HCT116 (cell line): ENCODE measurements at places on chromosomes 2 and 18.

- DNase-seq: no peak
Observed at GRCh38 chr18:3857544-3857943, 407.6 kb downstream of the TGIF1 start.

DNA sequence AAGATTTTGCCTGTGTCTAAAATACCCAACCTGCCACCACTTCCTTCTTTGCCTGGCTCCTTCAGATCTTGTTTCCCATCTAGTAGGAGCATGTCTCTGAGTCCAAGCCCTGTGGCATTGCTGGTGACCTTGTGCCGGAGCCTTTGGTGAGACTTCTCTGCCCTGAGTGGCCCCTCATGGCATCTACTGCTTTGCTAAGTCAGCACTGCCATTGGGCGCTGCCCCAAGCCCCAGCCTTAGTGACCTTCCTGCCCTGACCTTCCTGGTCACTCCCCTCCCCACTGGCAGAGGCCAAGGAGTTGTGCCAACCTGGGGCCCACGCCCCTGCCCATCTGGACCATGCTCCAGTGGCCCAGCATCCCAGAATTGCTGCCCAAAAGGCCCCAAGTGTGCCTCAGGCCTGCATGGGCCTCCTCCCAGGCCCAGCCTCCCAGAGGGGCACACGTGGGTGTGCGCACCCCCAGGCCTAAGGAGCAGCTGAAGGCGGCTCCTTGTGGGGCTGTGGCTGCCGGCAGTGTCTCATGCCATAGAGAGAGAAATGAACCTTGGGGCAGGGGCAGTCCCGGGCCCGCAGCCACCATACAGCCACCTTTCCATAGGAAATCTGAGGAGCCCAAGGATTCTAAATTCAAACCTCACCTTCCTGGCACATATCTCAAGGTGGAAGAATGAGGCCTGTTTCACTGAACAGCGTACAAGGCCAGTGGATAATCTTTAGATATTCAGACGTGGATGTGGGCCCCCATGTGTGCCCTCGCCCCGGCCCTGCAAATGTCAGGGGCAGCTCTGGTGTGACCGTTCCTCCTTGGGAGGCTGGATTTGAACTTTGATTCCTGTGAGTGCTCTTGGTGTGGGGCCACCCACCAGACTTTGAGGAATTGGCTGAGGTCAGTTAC, 100.2 kb upstream of the SLC66A3 start:
- no peak for DNase-seq

- no peak for DNase-seq
Observed at GRCh38 chr2:43454791-43455190, 141.0 kb downstream of the THADA start.

GRCh38 chr2:146228020-146228393, 1616.8 kb upstream of the ACVR2A start:
- DNase-seq: no peak

DNA sequence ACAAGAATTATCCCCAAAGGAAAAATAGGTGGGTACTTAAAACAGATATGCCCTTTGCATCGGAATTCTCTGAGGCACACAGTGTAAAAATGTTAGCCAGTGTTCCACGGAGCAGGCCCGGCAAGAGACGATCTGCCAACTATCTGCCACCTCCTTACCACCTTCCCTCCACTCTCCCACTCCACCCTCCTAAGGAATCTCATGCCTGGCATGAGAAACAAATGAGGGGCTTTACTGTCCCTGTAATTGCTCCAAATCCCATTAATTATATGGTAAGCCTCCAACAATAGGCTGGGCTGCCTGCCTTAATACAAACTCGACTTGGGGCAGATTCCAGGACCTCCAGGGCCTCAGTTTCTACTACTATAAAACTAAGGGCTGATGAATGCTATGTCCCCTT, 102.3 kb downstream of the ZBTB7C start:
- no peak for DNase-seq

- no peak for DNase-seq
Observed at GRCh38 chr18:2083691-2084090, 487.6 kb downstream of the METTL4 start.

GRCh38 chr2:151171186-151171585, 90.5 kb downstream of the RBM43 start:
- no peak for DNase-seq

- DNase-seq: no peak
Observed at GRCh38 chr18:58499527-58500221, 129.2 kb downstream of the ALPK2 start.

DNA sequence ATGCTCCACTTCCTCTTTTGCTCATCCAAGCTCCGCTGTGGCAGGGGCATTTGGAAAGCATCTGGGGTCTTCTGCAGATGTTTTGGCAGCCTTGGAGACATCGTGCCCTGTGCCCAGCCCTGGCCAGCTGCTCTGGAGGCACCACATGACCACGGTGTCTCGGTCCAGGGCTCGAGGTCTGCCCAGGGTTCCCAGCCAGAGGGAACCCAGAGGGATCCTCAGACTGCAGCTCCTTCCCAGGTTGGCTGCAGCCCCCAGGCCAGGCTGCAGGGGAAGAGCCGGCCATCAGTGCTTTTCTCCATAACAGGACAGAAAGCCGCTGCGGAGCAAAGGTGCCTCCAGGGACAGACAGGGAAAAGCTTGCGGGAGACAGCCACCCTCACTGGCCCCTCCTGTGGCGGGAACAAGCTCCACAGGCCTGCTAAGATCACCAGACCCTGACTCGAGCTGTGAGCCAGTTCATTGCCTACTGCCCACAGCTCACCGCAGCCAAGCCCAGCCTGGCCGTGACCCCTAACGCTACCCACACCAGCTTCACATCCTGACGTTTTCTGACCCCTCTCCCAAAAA, 74.7 kb downstream of the SMAD7 start:
- DNase-seq: no peak

- peak; percentile 80 for DNase-seq
Observed at GRCh38 chr2:217105733-217106649, 246.1 kb upstream of the TNP1 start.

DNA sequence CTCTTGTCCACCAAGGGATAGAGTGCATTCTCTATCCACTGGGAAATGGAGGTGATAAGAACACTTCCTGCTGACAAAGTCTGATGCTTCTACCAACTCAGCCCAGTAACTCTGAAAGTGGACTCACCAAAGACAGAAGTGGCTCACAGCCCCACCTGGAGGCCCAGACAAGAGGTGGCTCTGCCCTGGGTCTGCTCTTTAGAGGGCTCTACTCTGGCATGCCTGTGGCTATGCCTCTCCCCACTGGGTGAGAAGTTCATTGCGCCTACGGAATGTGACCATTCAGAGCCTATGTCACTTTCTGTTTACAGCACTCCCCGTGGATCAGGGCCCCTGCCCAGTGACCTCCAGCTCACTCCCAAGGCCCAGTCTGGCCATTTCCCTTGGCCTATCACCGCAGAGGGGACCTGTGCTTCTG, 13.5 kb upstream of the XDH start:
- no peak for DNase-seq

GRCh38 chr2:120509213-120509815, 163.4 kb downstream of the INHBB start:
- DNase-seq: no peak

DNA sequence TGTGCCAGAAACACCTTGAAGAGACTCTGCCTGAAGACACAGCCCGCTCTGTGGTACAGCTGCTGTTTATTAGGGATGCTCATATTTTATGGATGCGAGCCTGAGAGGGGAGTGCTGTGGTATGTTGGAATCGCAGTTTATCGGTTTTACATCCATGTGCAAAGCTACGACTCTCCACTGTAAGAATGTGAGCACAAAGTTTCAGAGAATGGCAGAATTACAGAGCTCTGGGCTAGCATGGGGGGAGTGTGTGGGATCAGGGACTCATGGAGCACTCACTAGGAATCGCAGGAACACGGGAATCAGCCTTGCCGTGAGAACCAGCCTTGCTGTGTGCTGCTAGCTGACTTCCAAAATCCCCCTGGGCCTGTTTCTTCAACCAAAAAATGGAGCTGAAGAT, 199.9 kb downstream of the RNF144A start:
- no peak for DNase-seq

GRCh38 chr2:60072609-60073008, 480.8 kb downstream of the BCL11A start:
- DNase-seq: no peak

- no peak for DNase-seq
Observed at GRCh38 chr2:143026411-143027054, 102.7 kb upstream of the ARHGAP15 start.

GRCh38 chr2:20447437-20448245, 767 bp downstream of the RHOB start:
- DNase-seq: no peak

- DNase-seq: no peak
Observed at GRCh38 chr18:55024564-55024963, 65.3 kb upstream of the CCDC68 start.
